ENCODE measurements at places on chromosomes 1 and 21.
A peak's percentile ranks its signal among the peaks of the same experiment; 100 is the strongest.

DNA sequence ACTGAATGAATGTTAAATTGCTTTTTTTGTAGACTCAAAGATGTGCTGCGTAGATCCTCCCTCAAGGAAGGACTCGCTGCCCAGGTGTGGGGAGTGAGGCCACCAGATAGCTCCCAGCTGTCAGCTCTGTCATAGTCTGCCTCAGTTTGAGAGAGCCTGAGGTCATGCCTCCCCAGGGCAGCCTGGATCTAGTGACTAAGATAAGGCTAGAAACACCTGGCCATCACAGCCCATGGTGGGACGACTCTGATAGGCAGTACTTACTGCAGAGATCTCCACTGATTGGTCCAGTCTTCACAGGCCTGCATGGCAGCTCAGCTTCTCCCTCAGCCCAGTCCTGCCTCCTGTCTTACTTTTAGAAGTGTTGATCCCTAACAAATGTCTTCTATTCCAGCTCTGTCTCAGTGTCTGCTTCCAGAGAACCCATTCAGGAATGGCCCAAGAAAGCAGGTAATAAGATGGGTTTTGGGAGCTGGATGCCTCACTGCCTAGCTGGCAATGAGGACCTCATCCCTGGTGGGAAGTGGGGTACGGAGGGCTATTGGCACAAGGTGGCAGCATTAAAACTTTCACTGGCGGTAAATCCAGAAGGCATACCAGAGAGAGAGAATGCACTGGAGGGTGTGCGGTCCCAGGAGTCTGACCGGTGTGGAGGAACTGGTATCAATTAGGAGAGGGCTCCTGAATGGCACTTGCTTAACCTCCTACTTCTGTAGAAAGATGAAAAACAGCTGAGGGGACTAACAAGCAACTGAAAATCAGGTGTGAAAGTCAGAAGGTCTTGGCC is 55.3 kb upstream of the GPR37L1 start:
- DNase-seq, result no peak

DNA sequence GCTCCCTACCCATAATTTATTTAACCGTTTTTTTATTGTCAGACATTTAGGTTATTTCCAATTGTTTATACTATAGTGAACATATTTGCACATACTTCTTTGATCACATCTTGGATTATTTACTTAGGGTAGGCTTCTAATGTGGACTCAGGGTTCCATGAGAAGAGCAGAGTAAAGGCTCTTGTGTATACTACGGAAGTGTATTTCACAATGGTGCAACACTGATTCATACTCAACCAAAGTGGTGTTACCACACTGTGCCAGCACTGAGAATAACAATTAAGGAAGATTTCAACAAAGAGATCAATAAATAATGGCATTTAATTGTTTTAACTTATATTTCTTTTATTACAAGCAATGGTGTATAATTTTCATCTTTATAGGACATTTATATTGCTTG is 251.2 kb downstream of the ZNF326 start:
- no peak for DNase-seq

DNA sequence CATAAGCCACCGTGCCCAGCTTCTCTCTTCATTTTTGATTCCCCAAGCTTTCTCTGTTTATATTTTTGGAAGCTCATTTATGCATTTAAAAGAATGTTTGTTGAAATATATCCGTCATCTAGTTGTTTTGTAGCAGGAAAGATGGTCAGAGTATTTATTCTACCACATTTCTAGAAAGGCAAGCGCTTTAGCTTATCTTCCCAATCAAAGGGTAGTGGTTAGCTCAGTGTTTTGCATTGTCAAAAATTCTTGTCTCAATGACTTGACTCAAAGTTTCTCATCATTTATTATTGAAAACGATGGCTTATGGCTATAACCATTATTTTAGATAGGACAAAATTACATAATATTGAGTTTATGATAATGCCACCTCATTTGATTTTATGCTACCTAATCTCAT is 116.1 kb upstream of the ZP4 start:
- no peak for DNase-seq

- no peak for DNase-seq
Observed at GRCh38 chr21:45972353-45972715, 9.2 kb upstream of the COL6A1 start.

DNA sequence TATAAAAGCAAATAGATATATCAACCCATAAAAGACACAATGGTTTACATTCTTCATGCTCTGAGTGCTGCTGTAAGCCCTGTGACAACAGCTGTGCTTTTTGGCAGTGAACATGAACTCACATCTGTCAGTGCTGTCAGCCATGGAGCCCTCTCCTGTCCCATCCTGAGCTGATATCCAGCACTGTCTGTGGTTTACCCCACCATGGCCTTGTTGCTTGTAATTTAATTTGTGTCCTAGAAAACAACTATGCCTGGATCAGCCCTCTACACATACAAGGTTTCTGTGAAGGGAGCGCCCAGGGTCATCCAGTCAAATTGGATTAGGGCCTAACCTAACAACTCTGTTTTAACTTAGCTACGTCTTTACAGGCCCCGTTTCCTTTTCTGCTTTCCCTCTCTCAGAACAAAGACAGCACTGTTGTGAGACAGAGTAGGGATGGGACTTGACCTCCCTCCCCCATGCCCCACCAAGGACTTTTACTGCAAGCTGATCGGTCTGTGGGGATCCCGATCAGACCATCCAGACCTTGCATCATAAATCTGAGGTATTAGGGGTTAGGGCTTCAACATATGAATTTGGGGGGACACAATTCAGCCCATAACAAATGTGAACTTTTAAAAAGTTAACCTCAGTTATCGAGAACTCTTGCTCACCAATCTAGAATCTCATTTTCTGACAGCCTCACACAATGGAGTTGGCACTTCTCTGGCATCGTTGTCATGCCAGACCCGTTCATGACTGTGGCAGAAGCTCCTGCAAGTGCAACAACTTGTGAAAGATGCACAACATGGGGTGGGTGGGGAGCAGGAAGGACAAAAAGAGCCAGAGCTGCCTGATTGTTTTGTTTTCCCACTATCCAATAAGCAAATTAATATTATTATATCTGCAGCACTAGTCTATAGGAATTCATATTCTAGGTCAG is 16.4 kb upstream of the SLC44A3 start:
- no peak for DNase-seq

- DNase-seq, result no peak
Observed at GRCh38 chr1:37354876-37355650, 119.3 kb upstream of the ZC3H12A start.

DNA sequence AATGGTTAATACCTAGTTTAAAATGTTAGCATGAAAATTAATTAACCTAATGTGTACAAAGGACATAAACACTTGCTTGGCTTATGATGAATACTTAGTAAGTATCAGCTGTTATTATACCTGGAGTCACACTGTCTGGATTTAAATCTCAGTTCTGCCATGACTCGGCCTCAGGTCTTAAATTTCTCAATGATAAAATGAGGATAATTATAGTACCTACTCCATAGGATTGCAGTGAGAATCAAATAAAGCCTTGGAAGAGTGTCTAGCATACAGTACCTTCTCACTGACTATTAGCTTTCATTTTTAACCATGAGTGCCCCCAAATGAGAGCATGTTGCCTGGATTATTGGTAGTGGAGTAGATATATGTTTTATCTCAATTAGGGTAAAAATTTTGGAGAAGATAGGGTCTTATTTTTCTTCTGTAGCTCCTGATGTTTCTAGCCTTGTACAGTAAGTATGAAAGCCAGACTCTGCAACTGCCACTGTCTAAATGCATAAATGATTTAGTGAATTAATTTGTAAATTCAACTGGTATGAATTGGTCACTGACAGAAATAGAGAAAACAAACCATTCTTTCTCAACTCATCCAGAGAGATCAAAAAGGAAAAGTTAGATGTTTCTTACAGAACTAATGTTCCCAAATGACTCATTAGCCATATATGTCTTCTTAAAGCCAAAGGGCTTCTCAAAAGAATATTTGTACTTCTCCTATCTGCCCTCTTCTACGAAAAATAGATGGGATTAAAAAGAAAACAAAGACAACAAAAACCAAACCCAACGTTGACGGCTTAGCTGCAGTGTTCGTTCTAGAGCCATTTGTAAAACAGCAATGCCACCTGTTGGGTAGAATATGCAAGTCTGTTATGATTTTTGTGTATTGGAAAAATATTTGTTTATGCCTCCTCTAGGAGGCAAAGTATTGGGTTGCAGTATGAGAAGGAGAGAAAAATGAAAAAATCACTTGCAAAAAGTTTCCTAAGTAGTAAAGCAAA is 53.8 kb upstream of the MROH9 start:
- DNase-seq, result no peak

DNA sequence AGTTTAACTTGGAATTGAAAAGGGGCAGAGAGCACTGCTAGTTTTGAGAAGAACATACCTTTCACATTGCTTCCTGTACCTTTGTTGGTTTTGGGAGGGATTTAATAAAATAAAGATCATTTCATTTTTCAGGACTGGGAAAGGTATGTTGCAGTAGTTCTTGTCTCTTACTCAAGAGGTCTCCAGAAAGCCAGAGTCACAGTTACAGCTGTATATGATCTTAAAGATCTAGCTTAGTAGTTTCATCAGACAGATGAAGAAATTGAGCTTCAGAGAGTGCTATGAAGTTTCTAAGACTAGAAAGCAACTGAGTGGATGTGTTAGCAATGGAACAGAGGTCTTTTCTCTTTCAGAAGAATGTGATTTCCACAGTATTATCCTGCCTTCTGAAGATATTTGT is 1.0 kb downstream of the OR10K2 start:
- DNase-seq, result no peak

- DNase-seq, result no peak
Observed at GRCh38 chr1:232047473-232047872, 420.9 kb downstream of the DISC1 start.

- no peak for DNase-seq
Observed at GRCh38 chr1:26412180-26412840, 1.7 kb downstream of the LIN28A start.

DNA sequence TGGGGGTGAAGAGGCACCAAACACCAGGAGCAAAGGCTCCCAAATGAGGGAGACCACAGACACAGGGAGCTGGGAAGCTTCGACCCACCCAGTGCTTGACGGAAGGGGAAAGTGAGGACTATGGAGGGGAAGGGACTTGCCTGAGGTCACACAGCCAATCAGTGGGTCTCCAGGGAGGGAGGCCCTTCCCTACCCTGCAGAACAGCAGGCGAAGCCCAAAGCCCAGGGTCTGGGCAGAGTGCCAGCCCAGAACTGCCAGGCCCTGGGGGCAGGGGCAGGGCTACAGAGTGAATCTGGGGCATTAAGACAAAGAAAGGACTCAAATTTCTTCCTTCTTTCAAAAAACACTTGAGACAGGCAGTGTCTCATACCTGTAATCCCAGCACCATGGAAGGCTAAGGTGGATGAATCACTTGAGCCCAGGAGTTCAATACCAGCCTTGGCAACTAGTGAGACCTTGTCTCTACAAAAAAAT is 45.5 kb upstream of the ECE1 start:
- no peak for DNase-seq

GRCh38 chr1:178587975-178588374 is 75.1 kb downstream of the TEX35 start:
- DNase-seq, result no peak

GRCh38 chr1:211606914-211607753 is 28.2 kb upstream of the SLC30A1 start:
- DNase-seq, result peak; percentile 74

DNA sequence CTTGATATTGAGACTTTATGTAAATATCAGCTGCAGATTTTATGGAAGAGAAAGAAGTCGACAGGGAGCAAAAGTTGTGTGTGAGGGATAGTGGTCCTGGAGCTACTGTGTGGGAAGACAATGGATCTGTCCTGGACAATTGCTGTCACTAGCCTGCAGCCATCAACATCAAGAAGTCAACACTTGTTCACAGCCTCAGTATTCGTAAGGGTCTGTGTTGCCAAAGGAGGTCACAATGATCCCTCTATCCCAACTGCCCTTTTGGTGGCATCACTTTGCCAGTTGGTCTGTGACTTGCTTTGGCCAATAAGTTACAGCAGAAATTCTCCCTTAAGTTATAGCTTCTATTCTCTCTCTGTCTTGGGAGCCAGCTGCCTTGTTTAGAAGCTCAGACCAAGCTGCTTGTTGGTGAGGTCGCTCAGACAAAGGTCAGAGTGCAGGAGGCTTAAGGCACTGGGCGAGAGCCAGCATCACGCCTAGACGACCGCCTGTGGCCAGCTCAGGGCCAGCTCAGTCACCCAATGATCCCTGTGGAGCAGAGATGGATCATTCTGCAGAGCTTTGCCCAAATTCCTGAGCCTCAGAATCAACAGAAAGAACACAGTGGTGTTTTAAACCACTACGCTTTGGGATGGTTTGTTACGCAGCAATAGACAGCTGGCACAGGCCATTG is 134.9 kb downstream of the RHOU start:
- DNase-seq, result no peak

GRCh38 chr1:64845831-64846425 is 101.1 kb downstream of the RAVER2 start:
- peak; percentile 32 for DNase-seq

DNA sequence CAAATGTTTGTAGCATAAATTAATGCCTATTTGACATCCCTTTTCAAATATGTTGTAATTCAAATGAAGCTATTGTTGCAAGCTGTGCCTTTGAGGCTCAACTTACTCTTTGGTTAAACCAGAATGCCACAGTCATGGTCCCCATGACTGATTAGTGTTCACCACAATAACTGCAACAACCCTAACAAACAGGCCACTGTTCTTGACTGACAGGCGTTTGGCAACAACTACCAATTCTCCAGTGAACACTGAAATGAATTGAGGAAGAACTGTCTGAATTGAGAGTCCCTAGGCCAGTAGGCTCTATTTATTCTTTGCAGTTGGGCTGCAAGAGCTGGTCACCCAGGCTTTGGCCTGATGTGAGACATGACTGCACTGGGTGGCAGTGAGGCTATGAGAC is 6.6 kb upstream of the TMEM167B start:
- no peak for DNase-seq

- no peak for DNase-seq
Observed at GRCh38 chr1:24379733-24380315, 33.8 kb downstream of the STPG1 start.

DNA sequence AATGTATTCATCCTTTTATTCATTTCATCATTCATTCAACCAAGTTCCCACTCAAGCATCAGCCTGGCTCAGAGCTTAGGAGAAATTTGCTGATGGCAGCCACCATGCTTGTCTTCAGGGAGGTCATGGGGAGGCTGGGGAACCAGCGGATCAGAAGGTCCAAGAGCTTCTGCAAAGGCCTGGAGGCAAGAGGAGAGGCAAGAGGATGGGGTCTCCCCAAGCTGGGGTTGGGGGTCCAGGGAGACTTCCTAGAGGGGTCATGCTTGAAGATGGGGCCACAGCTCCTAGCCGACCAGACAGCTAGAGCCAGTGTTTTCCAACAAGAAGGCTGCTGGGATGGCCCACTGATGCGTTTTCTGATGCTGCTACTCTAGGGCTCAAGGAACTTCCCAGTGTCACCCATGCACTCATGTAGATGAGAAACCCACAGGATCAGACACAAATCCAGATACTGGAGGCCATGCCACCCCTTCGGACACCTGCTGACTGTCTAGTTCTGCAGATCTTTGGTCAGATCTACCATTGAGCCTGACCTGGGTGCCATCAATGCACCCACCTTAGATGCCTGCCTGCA is 315.2 kb downstream of the AJAP1 start:
- no peak for DNase-seq

- no peak for DNase-seq
Observed at GRCh38 chr21:42426876-42427480, 23.3 kb downstream of the UBASH3A start.

- DNase-seq, result no peak
Observed at GRCh38 chr1:164560121-164560541, 1.1 kb downstream of the PBX1 start.
